ENCODE measurements at places on chromosomes 5 and 9.

- DNase-seq = no peak
Observed at GRCh38 chr5:133742431-133742988, 130.2 kb upstream of the FSTL4 start.

DNA sequence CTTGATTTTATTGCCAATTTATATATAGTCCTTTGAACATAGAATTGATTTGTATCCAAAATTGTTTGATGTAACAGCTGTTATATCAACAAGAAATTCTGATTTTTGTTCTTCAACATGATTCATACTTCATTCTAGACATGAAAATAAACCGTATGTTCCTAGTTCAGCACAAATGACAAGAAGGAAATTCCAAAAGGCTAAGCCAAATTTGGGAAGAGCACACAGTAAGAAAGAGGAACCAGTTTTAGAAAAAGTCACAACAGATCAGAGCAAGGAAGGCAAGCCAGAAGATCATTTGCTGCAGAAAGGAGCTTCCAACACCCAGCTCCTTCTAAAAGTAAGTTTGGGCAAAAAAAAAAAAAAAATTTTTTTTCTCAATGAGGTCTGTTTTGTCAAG, 65.0 kb upstream of the MCCC2 start:
- DNase-seq = no peak

DNA sequence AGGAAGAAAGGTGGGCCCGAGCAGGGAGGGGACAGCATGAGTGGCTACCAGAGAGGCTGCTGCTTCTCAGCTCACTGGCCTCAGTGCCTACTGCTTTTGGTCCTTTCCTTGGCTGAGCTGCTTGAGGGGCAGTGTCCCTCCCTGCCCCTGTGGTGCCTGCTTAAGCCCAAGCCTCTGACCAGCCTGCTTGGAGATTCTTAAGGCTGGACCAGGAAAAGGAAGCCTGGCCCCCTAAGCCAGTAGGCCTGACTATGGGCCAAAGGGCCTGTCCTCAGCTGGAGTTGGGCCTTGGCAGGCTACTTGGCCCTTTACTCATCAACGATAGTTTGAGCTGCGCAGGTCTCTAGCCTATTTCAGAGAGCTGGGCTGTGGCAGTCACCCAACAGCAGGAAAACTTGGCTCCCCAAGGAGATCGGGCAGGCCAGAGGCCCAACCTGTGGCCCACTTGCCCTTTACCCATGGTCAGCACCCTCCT, 24.9 kb downstream of the TCF7 start:
- no peak for DNase-seq

- no peak for DNase-seq
Observed at GRCh38 chr5:133734916-133735315, 122.6 kb upstream of the FSTL4 start.
